ENCODE measurements at places on chromosomes 5 and 9.

- no peak for DNase-seq
- H3K4me1 ChIP-seq: peaks cover 3% of the 10 kb centered on the region
- peaks cover 5% of the 10 kb centered on the region for H3K27me3 ChIP-seq
- H3K4me3 ChIP-seq: no peak overlapping the region
- H3K36me3 ChIP-seq: peaks cover 4% of the 10 kb centered on the region
Measured at GRCh38 chr9:137391411-137391754, 31.6 kb downstream of the EXD3 start.

GRCh38 chr5:160167624-160168165 is 48.4 kb upstream of the PWWP2A start:
- no peak for DNase-seq
- no peak overlapping the region for H3K4me3 ChIP-seq
- peaks cover 29% of the 10 kb centered on the region for H3K4me1 ChIP-seq
- peaks cover 2% of the 10 kb centered on the region for H3K27me3 ChIP-seq
- no peak overlapping the region for H3K27ac ChIP-seq

- no peak overlapping the region for H3K27ac ChIP-seq
- peaks cover 40% of the 10 kb centered on the region for H3K4me1 ChIP-seq
- H3K36me3 ChIP-seq: no peaks in the 10 kb centered on the region
Measured at GRCh38 chr5:142360607-142361120, 35.8 kb upstream of the SPRY4 start.

GRCh38 chr5:174093123-174093522 is 47.6 kb downstream of the NSG2 start:
- peaks cover 13% of the 10 kb centered on the region for H3K4me1 ChIP-seq
- no peak overlapping the region for H3K27ac ChIP-seq
- no peak for DNase-seq
- H3K4me3 ChIP-seq: no peak overlapping the region
- H3K27me3 ChIP-seq: peaks cover 6% of the 10 kb centered on the region

DNA sequence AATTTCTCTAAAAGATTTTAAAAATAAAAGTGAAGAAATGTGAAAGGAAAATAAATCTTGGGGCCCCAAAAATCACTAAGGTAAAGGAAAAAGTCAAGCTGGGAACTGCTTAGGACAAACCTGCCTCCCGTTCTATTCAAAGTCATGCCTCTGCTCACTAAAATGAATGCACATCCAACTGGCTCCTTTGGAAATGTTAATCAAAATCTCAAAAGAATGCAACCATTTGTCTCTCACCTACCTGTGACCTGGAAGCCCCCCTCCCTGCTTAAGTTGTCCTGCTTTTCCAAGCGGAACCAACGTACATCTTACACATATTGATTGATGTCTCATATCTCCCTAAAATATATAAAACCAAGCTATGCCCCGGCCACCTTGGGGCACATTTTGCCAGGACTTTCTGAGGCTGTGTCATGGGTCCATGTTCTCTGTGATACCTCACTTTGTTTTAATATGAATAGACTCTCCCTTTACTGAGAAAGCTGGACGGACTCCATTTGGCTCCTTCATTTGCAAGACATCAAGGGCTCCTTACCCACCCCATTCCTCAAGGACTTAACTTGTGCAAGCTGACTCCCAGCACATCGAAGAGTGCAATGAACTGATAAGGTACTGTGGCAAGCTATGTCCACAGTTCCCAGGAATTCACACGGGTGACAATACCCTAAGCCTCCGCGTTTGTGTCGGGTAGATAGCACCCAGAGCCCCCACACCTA is 164.3 kb downstream of the SMC2 start:
- H3K4me3 ChIP-seq: no peak overlapping the region
- H3K4me1 ChIP-seq: peaks cover 8% of the 10 kb centered on the region
- no peaks in the 10 kb centered on the region for H3K27me3 ChIP-seq
- DNase-seq: no peak
- H3K27ac ChIP-seq: no peak overlapping the region

GRCh38 chr5:105042623-105043022 is 1480.0 kb upstream of the NUDT12 start:
- H3K36me3 ChIP-seq: no peaks in the 10 kb centered on the region
- H3K27ac ChIP-seq: no peak overlapping the region
- no peak overlapping the region for H3K4me3 ChIP-seq
- H3K4me1 ChIP-seq: no peaks in the 10 kb centered on the region

- no peaks in the 10 kb centered on the region for H3K27me3 ChIP-seq
- H3K36me3 ChIP-seq: no peaks in the 10 kb centered on the region
- no peak for DNase-seq
- H3K27ac ChIP-seq: no peak overlapping the region
Measured at GRCh38 chr5:13919087-13919486, 25.4 kb downstream of the DNAH5 start.

DNA sequence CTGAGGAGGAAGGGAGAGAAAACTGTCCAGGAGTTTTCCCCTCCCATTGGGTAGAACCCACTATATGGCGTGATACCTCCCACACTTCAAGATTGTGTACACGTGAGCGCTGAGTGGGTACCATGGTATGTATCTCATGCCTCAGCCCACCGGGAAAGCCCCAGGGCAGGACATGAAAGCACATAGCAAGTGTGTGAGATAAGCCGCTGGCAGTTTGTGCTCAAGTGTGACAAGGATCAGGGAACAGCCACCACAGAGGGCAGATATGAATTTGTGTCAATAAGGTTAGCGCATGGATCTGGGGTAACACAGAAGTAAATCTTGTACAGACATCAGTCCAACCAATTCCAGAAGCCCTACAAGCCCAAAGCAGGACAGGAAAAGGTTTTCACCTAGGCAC is 42.6 kb upstream of the NAA35 start:
- DNase-seq: no peak
- H3K4me3 ChIP-seq: no peak overlapping the region
- peaks cover 8% of the 10 kb centered on the region for H3K4me1 ChIP-seq
- H3K36me3 ChIP-seq: no peaks in the 10 kb centered on the region

DNA sequence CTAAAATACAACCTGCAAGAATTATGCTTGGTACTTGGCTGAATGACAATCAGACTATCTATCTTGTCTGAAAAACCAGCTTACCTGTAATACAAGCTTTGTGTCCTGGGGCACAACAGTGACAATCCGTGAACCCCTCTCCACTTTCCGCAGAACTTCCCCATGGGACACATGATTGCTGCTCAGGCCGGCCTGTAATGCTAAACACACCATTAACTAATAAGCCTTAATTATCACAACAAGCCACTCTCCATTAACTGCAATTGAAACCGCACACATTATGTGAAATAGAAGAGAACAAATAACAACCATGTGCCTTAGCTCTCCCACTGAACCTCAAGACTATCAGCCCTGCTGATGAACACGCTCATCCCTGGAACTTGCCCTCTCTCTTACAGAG is 33.7 kb downstream of the ELP1 start:
- H3K27ac ChIP-seq: no peak overlapping the region
- H3K4me3 ChIP-seq: no peak overlapping the region
- peaks cover 5% of the 10 kb centered on the region for H3K4me1 ChIP-seq

- H3K27ac ChIP-seq: no peak overlapping the region
- H3K4me1 ChIP-seq: no peaks in the 10 kb centered on the region
- no peaks in the 10 kb centered on the region for H3K36me3 ChIP-seq
Measured at GRCh38 chr9:80561526-80561925, 989.8 kb downstream of the TLE4 start.

GRCh38 chr9:87300915-87301314 is 196.8 kb upstream of the DAPK1 start:
- H3K36me3 ChIP-seq: no peaks in the 10 kb centered on the region
- H3K4me3 ChIP-seq: no peak overlapping the region
- DNase-seq: no peak
- H3K27ac ChIP-seq: no peak overlapping the region

GRCh38 chr9:135346438-135347050 is 133.0 kb upstream of the PPP1R26 start:
- H3K4me1 ChIP-seq: no peaks in the 10 kb centered on the region
- no peaks in the 10 kb centered on the region for H3K36me3 ChIP-seq
- H3K4me3 ChIP-seq: no peak overlapping the region
- DNase-seq: no peak
- H3K27me3 ChIP-seq: peaks cover 5% of the 10 kb centered on the region

DNA sequence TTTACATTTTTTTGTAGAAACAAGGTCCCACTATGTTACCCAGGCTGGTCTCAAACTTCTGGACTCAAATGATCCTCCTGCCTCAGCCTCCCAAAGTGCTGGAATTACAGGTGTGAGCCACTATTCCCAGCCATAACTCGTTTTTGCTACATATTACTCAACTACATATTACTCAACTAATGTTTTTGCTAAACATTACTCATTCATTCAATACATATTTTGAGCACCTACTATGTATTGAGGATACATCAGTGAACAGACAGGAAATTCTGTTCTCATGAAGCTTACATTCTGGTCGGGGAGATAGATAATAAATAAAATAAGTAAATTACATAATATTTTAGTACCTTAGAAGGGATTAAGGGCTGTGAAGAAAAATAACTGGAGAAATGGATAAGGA is 34.9 kb upstream of the STOM start:
- H3K4me3 ChIP-seq: no peak overlapping the region
- H3K4me1 ChIP-seq: no peaks in the 10 kb centered on the region
- no peaks in the 10 kb centered on the region for H3K27me3 ChIP-seq
- no peaks in the 10 kb centered on the region for H3K36me3 ChIP-seq
- H3K27ac ChIP-seq: no peak overlapping the region

DNA sequence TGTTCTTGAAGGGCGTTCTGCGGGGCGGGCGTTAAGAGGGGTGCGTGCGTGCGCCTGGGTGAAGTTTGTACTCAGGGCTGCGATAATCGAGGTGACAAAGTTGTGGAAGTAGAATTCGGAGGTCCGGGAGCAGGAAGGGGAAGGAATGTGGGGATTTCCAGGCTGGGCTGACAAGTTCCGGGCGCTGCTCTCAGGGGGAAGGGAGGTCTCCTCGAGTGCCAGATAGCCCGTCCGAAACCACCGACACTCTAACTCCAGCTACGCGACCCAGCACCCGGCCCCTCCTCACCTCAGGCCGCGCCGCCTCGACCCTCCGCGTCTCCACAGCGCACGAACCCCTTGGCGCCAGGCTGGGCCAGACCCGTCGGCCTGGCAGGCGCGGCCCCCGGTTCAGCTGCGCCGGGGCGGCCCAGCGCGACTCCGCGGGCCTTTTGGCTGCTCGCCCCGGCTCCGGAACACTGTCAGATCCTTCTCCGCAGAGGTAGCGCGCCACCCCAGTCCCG is at the start of gene IL6ST:
Gene IL6ST (minus strand): TSS at position 469 of the 503 bp plus-strand sequence. CDS start 18,685 bp downstream, outside the sequence.
- no peak for DNase-seq
- H3K36me3 ChIP-seq: peaks cover 4% of the 10 kb centered on the region
- H3K27me3 ChIP-seq: peaks cover 3% of the 10 kb centered on the region

GRCh38 chr5:147015405-147015804 is 136.8 kb upstream of the PPP2R2B start:
- H3K27ac ChIP-seq: no peak overlapping the region
- no peak overlapping the region for H3K4me3 ChIP-seq
- no peaks in the 10 kb centered on the region for H3K36me3 ChIP-seq
- no peak for DNase-seq

- no peaks in the 10 kb centered on the region for H3K27me3 ChIP-seq
- H3K4me3 ChIP-seq: no peak overlapping the region
- H3K27ac ChIP-seq: no peak overlapping the region
- no peak for DNase-seq
- H3K4me1 ChIP-seq: no peaks in the 10 kb centered on the region
Measured at GRCh38 chr5:89067362-89067761, 184.4 kb upstream of the MEF2C start.

GRCh38 chr5:157457391-157457790 is 2.6 kb upstream of the NIPAL4 start:
- H3K27me3 ChIP-seq: peaks cover 8% of the 10 kb centered on the region
- H3K4me3 ChIP-seq: no peak overlapping the region
- H3K4me1 ChIP-seq: peaks cover 4% of the 10 kb centered on the region
- H3K36me3 ChIP-seq: no peaks in the 10 kb centered on the region
- H3K27ac ChIP-seq: no peak overlapping the region
- DNase-seq: no peak

DNA sequence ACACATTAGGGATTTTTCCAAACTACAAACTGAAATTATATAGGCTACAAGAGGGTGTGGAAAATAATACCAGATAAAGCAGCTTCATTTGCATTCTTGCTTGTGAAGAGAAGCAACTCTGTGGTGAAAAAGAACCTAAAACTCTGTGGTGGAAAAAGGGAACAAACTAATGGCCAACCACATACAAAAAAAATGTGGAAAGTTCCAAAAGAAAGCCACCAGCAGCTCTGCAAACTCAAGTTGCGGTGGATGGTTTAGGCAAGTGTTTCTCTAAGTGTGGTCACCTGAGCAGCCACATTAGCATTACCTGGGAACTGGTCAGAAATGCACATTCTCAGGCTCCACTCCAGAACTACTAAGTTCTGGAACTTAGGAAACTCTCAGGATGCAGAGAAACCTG is 586.4 kb downstream of the ACTL7B start:
- H3K4me3 ChIP-seq: no peak overlapping the region
- no peak overlapping the region for H3K27ac ChIP-seq
- H3K4me1 ChIP-seq: peaks cover 14% of the 10 kb centered on the region
- no peaks in the 10 kb centered on the region for H3K36me3 ChIP-seq
- no peak for DNase-seq
- H3K27me3 ChIP-seq: no peaks in the 10 kb centered on the region

DNA sequence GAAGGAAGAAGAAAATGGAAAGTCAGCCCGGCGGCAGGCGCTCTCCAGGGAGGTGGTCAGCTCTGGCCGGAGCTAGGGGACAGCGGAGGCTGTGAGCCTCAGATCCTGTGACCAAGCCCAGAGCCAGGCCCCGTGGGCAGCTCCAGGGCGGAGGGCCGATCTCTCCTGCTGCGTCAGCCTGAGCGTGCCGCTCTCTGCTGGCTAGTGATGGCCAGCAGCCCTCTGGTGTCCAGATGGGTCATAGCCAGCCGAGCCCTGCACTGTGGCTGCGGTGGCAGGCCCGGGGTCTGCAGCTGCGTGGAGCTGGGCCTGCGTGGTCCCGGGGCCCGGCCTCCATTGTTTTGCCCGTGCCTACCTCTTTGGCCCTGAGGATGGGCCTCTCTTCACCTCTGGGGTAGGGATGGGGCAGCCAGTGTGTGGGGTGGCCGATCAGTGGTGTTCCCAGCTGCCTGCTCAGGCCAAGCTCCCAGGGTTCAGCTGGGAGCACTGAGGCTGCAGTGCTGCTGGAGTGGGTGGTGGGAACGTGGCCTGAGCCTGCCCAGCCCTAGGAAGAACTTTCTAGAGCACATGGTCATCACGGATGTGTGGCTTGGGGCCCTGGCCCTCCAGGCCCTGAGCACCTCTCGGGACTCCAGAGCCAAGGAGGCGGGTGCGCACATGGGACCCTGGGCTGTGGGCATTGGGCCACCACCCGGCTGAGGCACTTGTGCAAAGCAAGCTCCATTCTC is 17.1 kb upstream of the NRARP start:
- DNase-seq: peak; percentile 58
- H3K4me1 ChIP-seq: peaks cover 6% of the 10 kb centered on the region
- H3K27ac ChIP-seq: no peak overlapping the region
- H3K4me3 ChIP-seq: no peak overlapping the region

Measured in endothelial cell (in vitro differentiated cells).